ENCODE measurements at places on chromosomes 4 and X.

DNA sequence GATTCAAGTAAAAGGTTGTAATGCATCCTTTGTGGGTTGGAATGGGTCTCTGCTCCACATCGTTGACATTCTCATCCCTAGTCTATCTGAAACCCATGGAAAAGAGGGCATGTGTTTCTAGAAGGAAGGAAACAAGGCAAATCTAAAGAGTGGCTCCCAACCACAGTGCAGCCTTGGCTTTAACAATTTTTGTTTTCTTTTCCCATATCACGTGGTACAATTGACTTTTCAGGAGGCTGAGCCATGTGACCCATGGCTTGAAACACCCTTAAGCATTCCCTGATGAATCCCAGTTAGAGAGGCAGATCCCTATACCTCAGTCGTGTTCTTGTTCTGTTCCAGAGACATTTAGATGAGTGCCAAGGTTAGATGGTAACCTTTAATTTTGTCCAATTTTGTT lies 12.8 kb downstream of the DCUN1D4 start:
- DNase-seq, result no peak

DNA sequence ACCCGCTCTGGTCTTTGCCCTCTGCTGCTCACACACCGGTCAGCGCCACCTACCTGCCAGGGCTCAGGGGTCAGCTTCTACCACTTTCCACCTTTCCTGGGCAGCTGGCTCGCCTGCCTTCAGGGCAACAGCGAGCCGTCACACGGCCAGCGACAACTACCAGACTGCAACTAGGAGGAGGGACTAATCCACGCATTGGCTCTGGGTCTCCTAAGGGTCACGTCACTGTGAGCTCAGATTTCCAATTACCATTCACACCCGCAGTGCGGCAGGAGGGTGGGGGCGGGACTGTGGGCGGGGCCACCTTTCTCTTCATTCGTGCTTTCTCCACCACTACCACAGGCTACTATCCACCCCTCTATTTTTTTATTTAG lies at the start of gene BEX5:
Gene BEX5 (minus strand): TSS at position 172 of the 374 bp plus-strand sequence. CDS start 1,712 bp downstream, outside the sequence.
- DNase-seq, result peak; percentile 79

- no peak for DNase-seq
These were observed 47.2 kb downstream of the BCOR start for GRCh38 chrX:40050532-40050931.

DNA sequence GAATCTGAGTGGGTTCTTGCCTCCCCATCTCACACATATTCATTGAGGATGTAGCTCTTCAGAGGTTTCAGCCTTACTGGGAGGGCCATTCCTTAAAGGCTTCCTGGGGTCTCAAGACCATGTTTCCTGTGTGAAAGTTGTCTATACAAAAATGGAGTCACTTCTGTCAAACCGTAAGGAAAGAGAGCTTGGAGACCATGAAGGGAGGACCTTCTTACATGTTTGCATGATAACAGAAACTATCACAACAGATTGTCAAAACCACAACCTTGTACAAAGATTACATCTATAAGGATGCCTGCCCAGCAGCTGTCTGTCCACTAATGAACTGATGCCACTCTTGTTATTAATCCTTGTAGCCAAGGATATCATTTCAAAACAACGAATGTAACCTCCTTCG lies 139.3 kb downstream of the PDE5A start:
- no peak for DNase-seq

GRCh38 chr4:112807083-112807482 lies 170.1 kb downstream of the LARP7 start:
- DNase-seq, result no peak

DNA sequence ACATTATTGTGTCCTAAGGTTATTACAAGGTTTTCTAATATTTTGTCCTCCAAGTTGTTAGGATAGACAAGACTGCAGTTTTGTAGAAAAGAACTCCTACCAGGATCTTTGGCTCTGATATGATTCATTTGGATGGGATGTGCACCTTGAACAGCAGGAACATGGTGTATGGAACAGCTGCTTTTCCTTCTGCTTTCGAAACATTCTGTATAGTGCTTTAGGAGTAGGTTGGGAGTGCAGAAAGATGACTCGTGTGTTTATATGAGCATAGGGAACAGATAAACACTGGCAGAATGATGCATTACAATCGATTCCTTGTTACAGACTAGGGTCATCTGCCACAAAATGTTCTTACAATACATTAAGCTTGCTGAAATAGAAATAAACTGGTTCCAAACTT lies 790.1 kb downstream of the DMD start:
- no peak for DNase-seq

DNA sequence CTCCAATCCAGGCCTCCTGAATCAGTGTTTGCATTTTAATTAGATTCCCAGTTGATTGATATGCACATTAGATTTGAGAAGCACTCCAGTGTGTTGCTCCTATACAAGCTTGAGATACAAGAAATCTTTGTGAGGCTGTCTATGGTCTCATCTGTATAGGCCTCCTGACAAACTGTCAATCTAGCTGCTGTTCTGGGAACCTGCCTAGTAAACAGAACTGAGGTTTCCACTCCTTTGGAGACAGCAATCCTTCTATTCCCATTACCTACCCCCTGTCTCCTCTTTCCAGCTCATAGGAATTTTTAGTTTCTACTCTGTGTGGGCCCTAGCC lies 306.1 kb upstream of the EMCN start:
- no peak for DNase-seq
